ENCODE measurements at places on chromosomes 4 and X.

GRCh38 chr4:88919056-88919455, 137.9 kb downstream of the FAM13A start:
- DNase-seq = no peak

- DNase-seq = no peak
Observed at GRCh38 chrX:143964549-143964948, 80.7 kb downstream of the UBE2NL start.

DNA sequence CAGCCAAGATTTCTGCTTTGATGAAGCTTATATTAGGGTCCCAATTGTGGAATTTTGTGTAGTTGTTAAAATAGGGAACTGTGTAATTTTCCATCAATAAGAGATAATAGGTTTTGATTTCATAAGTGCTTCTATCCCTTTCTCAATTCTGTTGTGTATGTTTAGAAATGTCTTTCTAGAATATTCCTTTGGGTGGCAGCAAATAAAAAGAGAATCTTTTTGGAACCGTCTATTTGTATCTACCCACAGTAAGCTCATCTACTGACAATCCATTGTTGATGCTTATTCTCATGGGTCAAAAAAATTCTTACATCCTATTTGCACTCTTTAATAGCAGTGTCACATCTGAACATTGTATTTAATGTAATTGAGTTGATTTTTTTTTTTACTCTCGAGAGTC, 61.7 kb downstream of the TMA16 start:
- no peak for DNase-seq

DNA sequence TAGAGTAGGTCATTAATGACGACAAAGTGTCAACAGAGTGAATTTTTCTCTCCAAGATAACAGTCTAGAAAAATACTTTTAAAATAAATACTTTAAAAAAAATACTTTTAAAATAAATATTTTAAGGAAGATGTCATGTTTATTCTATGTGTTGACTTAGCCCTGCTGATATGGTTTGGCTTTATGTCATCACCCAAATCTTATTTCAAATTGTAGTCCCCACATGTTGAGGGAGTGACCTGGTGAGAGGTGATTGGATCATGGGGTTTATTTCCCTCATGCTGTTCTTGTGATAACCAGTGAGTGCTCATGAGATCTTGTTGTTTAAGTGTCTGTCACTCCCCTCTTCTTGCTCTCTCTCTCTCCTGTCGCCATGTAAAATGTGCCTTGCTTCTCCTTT, 754.9 kb upstream of the SLIT2 start:
- no peak for DNase-seq

- DNase-seq = no peak
Observed at GRCh38 chr4:128572778-128573241, 236.7 kb upstream of the JADE1 start.

- DNase-seq = no peak
Observed at GRCh38 chr4:20281453-20281852, 29.7 kb downstream of the SLIT2 start.

GRCh38 chr4:31984872-31985271, 1264.7 kb downstream of the PCDH7 start:
- no peak for DNase-seq

DNA sequence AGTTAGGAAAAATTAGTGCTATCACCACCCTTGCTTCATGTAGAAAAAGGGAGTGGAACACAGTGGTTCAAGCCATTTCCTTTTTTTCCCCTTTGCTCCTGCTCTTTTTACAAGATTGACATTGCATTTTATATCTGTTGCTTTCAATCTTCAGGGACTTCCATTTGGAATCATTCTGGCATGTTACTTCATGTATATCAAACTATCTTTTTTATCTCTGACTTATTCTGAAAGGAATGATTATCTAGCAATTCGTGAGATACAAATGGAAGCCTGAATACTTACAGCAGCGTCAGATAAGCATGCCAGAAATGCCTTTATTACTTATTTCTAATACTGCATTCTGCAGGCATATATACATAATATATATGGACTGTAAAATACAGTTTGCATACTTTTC, 20.4 kb downstream of the ADGRL3 start:
- DNase-seq = no peak

- no peak for DNase-seq
Observed at GRCh38 chrX:110060846-110061537, 58.1 kb downstream of the TMEM164 start.

DNA sequence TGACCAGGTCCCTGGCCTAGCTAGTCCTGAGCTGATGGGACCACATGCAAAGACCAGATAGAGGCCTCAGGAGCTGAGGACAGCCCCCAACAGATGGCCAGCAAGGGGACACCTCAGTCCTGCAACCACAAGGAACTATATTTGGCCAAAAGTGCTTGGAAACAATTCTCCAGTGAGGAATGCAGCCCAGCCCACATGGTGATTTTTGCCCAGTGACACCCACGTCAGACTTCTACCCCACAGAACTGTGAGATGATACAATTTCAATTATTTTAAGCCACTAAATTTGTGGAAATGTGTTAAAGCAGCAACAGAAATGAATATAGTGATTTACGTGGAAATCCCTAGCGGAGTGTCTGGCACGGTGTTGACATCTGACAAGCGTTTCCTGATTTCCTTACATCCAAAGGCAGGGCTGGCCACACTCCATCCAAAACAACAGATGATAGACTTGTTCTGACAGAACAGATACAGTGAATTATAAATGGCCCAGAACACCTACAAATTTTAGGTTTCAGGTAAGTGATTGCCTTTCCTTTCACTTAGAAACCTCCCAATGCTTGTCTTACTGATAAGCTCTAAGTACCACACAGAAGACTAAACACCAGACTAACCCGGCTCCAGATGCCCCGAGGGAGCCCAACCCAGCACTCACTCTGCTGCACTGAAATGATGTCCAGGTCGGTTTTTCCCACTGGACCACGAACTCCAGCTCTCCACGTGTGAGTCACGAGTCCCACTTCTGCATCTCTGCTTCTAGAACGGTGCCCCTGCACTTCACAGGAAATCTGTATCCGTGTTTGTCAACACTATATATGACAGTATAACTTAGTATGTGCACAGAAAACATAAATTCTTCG, 5.8 kb downstream of the AFAP1 start:
- no peak for DNase-seq
